ENCODE measurements at places on chromosomes 5 and 9.

- DNase-seq: no peak
Measured at GRCh38 chr5:179795049-179795862, 1.5 kb downstream of the LTC4S start.

DNA sequence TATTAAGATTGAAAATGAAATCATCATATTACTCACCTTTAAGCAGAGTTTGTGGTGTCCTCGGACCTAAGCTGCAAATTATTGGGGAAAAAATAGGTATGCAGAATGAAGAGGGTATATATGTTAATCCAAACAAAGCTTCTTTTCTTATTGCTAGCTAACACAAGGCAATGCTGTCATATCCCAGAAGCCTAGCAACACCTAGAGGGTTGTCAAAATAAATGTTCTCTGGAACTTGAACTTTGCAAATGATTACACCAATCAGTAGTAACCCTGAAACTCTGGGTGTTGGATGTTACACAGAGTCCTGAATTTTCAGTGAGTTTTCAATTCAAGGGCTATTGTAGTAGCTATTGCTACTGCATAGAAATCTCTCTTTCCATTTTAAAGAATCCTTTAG lies at the start of gene C6:
Gene C6, minus strand, starts transcription at position 193 of the 400 bp plus-strand sequence. CDS start 10,302 bp downstream, outside the sequence.
- DNase-seq: no peak

DNA sequence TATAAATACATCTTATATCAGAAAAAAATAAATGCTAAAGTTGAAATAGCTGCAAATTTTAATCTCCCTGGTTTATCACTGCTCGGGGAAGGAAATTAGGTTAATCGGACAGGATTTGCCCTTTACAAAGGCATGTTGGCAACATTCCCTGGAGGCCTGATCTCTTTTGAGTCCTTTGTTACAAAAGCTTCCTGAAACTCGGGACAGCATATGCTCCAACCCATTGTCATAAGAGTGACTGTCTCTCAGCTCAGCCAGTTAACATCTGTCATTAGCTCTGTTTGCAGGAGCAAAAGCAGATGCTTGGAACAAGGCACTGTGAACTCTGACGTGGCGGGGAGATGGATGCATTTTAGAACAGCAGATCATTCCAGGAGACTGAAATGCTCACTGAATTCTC lies 80.6 kb downstream of the MYO10 start:
- DNase-seq: no peak

GRCh38 chr9:91677331-91677730 lies 253.7 kb upstream of the NFIL3 start:
- DNase-seq: no peak

DNA sequence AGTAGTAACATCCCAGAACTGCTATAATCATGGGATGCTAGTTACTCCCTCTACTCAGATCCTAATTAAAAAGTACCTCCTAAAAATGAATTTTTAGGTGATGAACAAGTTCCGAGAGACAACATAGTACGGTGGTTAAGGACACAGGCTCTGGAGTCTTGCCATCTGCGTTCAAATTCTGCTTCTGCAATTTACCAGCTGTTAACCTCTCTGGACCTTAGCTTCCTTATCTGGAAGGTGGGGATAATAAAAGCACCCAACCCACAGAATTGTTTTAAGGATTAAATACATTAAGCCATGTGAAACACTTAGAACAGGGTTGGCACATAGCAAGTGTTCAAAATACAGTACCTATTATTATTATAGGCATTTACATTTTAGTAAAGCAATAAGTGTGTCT lies 77.5 kb upstream of the XPA start:
- DNase-seq: no peak

- DNase-seq: no peak
Measured at GRCh38 chr9:12997009-12997408, 222.2 kb downstream of the LURAP1L start.

DNA sequence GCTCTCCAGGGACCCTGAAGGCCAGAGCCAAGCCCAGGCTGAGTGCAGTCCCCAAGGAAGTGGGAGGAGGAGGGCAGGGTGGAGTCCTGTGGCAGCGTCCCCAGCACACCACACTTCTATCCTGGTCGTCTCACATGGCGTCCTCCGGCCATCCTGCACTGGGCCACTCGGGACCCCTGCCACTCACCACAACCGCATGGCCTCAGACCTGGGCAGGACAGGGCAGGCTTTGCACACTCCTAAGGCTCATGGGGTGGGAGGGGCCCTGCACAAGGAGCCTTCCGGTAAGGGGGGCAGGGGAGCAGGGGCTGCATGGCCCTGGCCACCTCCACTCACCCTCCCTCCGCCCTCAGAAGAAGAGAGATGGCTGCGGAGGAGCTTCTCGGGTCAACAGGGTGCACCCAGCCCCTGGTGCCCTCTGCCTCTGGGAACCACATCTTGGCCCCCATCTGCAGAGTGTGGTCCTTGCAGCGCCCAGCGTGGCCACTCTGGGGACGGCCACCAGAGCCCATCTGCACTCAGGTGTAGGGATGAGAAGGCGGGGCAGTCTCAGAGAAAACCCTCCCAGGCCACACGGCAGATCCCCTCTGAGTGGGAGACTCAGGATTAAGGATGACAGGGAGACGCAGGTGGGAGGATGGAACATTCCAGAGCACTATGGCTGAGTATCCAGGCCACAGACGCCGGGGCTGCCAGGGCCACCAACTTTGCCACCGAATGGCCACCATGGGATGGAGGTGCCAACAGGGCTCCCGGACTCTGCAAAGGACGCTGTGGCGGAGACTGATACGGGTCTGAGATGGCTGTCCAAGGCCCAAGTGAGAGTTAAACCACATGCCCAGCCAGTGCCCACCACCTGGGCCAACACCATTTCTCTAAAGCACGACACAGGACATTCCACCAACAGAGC lies 7.6 kb downstream of the TPPP start:
- DNase-seq: no peak

GRCh38 chr5:161167016-161167767 lies 315.2 kb upstream of the ATP10B start:
- DNase-seq: no peak

All from CD4-positive, alpha-beta memory T cell (primary cell).